Renal pelvis (tissue), 12 donors: ENCODE measurements at places on chromosomes 2 and 18.

DNA sequence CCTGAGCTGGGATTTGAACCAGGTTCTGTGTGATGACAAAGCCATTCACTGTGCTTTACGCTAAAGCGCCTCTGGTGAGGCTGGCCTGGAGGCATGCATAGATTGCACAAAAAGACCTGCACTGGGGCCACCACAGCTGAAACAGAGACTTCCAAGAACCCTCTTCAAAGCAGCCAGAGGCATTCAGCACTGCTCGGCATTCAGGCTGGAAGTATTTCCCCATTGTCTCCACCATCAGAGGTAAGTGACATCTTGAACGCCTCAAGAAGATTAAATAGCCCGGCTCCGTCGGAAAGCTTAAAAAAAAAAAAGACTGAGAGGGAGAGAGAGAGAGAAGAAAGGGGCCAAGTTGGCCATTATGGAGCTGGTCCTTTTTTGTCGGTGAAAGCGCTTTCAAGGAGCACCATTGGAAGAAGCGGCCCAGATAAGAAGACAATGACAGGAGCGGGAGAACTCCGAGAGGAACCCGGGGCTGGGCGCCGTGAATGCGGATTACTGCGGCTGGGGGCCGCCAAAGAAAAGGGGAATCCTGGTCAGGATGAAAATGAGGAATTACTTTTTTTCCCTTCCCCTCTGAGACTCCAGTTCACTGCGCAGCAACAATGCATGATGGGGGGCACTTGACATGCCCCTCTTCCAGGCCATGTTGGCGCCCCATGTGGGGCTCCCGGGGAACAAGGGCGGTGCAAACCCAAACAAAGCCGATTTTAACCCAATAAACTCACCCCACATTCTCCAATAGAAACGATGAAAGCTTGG, 228.3 kb downstream of the MYCN start:
- DNase-seq: no peak

DNA sequence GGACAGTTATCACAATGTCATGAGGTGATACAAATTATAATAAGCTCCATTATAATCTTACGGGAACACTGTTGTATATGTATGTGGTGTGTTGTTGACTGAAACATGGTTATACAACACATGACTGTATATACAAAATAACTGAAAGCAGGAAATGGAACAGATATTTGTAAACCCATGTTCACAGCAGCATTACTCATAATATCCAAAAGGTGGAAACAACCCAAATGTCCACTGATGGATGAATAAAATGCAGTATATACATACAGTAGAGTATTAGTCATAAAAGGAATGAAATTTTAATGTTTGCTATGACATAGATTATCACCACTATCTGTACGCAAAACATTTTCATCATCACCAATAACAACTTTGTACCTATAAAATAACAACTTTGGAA, 107.3 kb downstream of the USP34 start:
- DNase-seq: no peak

DNA sequence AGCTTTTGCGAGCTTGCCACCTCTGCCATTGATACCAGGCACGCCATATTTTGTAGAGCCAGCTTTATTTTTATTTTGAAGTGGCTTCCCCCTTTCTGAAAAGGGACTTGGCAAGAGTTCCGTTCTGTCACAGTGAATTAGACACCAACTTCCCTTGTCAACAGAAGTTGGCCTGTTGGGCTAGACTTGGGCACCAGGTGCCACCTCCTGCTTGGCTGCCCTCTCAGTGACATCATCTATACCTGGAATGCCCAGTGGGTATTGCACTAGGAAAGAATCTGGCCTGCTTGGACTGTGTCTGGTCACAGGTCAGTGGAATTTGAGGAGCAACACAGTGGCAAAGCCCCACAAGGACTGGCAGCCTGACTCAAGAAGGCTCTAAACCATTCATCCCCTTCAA, 101.0 kb downstream of the BCL2L11 start:
- no peak for DNase-seq

- DNase-seq: peak; percentile 91
Measured at GRCh38 chr18:28176948-28177827, at the start of gene CDH2. Gene CDH2 (minus strand): TSS chr18:28177130. CDS start chr18:28177022, 108 bp downstream.

DNA sequence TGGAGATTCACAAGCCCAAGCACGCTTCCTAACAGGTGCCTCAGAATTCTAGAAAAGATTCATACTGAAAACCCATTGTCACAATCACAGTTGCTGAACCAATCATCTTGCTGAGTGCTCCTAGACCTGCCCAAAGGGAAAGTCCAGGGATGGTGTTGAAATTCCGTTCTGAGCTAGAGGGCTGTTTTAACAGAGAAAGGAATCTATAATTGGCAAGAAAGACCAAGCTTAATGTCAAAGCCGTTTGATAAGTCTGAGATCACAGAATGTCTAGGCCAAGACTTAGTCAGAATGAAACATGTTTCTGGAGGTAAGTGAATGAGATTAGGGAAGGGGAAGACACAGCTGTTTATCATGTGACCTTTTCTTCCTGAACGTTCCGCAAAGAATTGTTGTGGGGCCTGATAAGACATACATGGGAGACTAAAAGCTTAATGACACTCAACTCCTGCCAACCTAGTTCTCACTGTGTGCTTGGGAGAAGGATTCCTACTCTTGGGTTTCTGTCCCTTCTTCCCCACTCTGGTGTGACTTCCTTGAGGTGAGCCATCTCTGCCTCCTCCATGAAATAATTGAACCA, 27.5 kb downstream of the PMAIP1 start:
- DNase-seq: no peak

DNA sequence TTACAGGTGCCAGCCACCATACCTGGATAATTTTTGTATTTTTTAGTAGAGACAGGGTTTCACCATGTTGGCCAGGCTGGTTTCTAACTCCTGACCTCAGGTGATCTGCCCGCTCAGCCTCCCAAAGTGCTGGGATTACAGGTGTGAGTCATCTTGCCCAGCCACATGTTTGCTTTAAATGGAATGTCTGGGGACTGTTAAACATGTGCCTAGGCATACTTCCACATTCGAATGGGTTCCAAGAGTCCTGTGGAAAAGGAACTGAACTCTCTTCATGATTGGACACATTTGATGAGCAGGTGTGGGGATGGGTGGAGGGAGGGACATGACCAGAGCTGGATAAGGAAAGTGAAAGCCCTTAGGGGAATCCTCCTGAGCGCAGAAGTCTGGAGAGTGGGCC, 58.4 kb upstream of the GREB1L start:
- DNase-seq: no peak

GRCh38 chr18:46660957-46661749, 4.1 kb upstream of the LOXHD1 start:
- no peak for DNase-seq

GRCh38 chr2:140808820-140809219, 1322.0 kb downstream of the LRP1B start:
- no peak for DNase-seq

DNA sequence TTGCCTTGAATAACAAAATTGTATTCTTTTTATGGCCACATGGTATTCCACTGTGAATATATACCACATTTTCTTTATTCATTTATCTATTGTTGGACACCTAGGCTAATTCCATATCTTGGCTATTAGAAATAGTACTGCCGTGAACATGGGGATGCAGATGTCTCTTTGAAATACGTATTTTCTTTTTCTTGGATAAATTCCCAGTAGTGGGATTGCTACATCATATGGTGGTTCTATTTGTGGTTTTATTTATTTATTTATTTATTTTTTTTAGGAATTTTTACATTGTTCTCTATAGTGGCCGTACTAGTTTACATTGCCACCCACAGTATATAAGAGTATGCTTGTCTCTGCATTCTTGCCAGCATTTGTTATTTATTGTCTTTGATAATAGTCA, 679.8 kb upstream of the NRXN1 start:
- DNase-seq: no peak

GRCh38 chr2:171160956-171161740, 455 bp upstream of the TLK1 start:
- DNase-seq: peak; percentile 79

DNA sequence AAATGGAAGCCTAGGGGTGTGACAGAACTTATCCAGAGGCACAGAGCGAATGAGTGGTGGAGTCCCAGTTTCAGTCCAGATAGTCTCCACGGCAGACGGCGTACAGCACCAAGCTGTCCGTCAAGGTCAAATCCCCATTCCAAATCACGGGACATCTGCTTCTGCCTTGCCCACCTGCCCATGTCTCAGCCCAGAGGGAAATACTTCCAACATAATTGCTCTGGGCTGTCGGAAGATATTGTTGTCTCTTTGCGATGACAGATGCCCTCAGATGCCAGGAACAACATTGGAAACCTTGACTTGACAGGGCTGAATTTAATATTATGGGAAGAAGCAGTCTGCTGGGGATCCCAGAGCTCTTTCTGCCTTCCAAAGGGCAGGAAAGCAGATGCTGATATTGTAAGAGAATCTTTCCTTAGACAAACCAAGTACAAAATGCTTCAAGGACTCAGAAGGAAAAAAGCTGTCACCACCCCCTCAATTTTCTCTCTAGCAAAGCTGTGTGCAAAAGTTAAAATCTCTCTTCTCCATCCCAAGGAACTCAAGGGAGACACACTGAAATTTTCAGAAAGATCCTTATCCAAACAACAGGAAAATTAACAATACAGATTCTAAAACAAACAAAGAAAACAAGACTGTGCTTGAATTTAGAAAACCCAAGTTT, 364.0 kb downstream of the LRATD1 start:
- DNase-seq: no peak

GRCh38 chr2:172086241-172087206, 1.2 kb downstream of the DLX1 start:
- no peak for DNase-seq

- no peak for DNase-seq
Measured at GRCh38 chr2:102138331-102138730, 4.2 kb upstream of the IL1R1 start.

- no peak for DNase-seq
Measured at GRCh38 chr2:228507870-228508269, 326.4 kb upstream of the SPHKAP start.

GRCh38 chr2:6452702-6453481, 412.8 kb downstream of the CMPK2 start:
- no peak for DNase-seq

- DNase-seq: no peak
Measured at GRCh38 chr2:150643114-150643725, 155.8 kb upstream of the RND3 start.

- no peak for DNase-seq
Measured at GRCh38 chr18:26017929-26018328, 72.5 kb downstream of the SS18 start.

GRCh38 chr2:236748385-236748784, 178.8 kb downstream of the ACKR3 start:
- no peak for DNase-seq

DNA sequence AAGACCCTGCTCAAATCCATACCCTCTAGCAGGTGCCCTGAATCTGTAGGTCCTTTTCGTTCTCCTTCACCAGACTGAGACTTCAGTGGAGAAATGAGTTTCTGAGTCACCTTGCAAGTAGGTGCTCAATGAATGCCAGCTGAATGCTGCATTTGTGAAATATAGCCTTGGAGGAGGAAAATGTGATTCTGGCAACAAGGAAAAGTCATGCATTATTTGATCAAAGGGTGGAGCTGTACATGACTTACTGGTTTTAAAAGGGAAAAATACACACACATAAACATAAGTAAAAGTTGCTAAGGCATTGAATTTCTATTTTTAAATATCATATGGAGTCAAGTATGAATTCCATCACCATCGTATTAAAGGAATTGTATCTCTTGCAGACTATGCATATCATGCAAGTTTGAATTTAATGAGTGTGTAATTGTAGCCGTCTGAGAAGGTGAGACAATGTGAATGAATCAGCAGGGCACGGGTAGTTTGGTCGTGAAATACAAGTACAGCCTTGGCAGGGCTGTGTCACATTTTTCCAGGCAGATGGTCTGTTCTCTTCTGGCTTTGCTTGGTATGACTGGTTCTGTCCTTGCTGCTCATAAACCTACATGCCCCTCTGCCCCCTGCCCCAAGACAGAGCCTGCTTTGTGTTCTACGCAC, 160.8 kb downstream of the COL6A3 start:
- no peak for DNase-seq

DNA sequence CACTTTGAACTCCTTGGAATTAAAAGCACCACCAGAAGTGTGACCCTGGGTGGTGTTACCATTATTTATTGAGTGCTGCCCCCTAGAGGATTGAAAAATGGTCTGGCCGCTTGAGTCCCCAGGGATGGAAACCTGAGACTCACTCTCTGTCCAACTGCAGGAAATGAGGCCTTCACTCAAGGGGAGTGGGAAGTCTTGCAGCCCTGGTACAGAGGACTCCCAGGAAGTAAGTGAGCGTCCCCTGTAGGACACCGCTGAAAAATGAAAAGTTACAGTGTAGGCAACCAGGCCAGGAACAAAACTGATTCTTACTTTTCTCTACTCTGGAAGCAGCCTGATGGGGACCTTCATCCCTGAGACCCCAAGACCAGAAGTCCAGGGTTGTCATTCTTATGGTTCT, 2.2 kb upstream of the NRP2 start:
- peak; percentile 87 for DNase-seq

DNA sequence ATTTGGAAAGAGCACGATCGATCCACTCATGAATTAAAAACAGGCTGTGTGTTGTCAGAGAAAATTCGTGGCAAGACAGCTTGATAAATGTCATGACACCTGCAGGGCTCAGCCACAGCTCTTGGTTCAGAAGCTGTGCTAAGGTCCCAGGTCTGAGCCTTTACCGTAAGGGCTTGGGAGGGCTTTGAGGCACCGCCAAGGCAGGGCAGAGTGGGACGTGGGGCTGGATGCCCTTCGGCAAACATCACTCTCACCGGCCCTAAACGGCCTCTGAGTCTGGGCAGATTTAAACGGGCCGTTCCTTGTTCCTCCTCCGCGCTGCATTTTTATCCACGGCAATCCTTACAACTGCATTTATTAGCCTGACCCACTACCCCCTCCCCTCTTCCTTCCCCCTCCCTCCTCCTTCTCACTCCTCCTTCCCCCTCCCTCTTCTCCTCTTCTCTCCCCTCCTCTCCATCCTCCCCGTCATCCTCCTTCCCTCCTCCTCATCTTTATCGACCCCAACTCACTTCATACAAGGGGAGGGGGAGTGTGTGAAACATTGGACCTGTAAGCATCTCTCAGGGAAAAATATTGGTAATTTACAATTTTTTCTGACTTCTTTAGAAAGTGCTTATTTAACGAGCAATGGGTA, 33.9 kb downstream of the MBP start:
- no peak for DNase-seq

DNA sequence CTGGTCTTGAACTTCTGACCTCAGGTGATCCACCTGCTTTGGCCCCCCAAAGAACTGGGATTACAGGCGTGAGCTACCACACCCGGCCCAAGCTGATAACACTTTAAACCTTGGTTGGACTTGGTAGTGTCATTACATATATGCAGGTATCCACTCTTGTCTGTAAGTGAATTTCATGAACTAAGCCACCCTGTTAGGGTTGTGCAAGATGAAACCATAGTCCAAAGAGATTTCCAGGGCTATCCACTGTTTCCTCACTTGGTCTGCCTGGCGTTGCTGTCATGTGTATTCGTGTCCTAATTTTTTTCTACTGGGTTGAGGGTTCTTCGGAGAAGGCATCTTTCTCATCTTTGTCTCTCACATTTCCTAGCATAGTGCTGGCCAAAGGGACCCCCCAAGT, 203.0 kb downstream of the CAMKMT start:
- no peak for DNase-seq

- DNase-seq: no peak
Measured at GRCh38 chr2:98891591-98891990, 44.4 kb downstream of the CRACDL start.

- no peak for DNase-seq
Measured at GRCh38 chr2:150142561-150142960, 344.9 kb downstream of the RND3 start.

GRCh38 chr18:5305835-5306234, 10.3 kb upstream of the ZBTB14 start:
- DNase-seq: no peak

GRCh38 chr2:231720987-231721966, 13.0 kb downstream of the PTMA start:
- no peak for DNase-seq
